ENCODE measurements at places on chromosomes 5 and 9.
A peak's percentile ranks its signal among the peaks of the same experiment; 100 is the strongest.

- DNase-seq = no peak
These were observed 77.1 kb upstream of the RETREG1 start for GRCh38 chr5:16693879-16694278.

DNA sequence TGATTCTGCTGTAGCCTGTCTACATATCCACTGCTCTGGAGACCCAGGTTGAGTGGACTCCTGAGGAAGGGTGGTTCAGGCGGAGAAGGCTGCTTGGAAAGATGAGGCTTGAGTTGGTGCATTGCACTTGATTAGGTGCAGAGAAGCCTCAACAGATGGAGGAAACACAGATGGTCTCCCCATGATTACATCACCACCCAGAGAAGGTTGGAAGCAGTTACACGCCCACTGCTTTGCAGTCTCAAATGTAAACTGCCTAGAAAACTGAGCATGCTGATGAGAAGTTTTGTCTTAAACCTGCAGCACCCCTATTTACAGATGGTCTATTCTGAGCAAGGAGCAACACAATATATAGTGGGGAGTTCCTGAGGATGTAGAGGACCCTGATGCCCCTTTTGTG, 266.6 kb downstream of the PIK3R1 start:
- no peak for DNase-seq

DNA sequence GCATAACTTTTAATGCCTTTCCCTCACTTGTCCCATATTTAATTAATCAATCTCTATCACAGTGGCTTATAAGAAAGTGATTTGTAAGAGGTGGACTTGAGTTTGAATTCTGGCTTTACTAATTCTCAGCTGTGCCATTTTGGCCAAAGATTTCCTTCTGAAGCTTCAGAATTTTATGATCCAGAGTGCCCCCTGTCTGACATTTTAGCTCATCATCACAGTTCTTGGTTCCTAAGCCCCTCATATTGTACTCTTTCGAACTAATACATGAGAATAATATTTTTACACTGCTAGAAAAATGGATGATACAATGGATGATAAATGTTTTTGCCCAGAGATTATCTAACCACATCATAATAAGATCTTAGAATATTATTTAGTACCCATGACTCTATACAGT, 1014.1 kb downstream of the PTPRD start:
- DNase-seq = no peak

DNA sequence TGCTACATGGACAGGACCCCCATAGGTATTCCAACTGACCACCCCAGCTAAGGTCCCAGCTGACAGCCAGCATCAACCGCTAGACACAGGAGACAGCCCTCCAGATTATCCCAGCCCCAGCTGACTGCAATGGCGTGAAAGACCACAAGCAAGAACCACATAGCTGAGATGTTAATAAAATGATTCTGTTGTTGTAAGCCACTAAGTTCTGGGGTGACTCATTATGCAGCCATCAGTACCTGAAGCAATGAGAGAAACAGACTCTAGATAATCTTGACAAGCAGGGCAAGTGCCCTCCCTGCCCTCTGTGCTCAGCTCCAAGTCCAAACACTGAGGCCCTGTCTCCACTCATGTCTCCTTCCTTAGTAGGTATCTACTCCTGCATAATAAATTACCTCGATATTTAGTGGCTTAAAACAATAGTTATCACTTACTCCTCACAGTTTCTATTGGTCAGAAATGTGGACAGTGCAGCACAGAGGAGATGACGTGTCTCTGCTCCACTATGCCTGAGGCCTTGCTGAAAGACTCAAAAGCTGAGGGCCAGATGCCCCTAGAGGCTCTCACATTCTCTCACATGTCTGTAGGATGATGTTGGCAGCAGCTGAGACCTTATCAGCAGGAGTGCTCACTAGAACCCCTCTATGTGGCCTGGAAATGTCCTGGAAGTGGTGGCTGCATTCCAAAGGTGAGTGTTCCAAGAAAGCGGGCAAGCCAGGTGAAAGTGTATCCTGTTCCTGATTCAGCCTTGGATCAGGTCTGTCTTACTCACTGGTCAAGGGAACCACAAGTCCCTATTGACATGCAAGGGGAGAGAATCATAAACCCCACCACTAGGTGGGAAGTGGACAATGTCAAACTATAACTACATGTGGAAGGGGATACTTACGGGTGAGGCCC, 2.5 kb downstream of the MGAT1 start:
- peak; percentile 94 for DNase-seq

- DNase-seq = no peak
These were observed 5.2 kb upstream of the CTNND2 start for GRCh38 chr5:11909471-11909870.

DNA sequence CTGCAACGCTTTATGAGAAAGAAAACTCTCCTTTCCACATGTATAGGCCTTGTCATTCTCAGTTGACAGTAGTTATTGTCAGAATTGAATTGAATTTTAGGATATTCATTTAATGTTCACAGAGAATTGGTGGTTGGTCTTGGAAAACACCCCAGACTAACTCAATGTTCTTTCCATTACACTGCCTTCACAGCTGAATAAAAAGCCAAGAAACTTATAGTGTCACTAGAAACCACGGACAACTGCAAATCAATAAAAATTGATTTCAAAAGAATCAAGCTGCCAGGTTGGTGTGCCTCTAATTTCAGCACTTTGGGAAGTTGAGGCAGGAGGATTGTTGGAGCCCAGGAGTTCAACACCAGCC, 38.9 kb upstream of the IQGAP2 start:
- no peak for DNase-seq

DNA sequence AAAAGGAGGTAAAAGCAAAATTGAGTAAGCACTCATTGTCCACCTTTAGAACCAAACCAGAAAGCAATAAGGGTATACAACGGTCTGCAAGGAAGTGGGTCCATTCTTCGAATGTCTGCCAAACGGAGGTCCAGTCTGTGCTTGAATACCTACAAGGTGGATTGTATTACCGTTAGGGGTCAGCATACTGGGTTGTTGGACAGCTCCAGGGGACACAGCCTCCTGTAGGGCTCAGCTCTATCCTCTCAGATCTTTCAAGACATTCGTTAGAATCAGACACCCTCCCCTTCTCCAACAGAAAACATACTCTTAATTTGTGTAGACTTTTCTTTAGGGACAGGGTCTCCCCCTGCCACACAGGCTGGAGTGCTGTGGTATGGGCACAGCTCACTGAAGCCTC, 5.5 kb downstream of the ASTN2 start:
- no peak for DNase-seq

DNA sequence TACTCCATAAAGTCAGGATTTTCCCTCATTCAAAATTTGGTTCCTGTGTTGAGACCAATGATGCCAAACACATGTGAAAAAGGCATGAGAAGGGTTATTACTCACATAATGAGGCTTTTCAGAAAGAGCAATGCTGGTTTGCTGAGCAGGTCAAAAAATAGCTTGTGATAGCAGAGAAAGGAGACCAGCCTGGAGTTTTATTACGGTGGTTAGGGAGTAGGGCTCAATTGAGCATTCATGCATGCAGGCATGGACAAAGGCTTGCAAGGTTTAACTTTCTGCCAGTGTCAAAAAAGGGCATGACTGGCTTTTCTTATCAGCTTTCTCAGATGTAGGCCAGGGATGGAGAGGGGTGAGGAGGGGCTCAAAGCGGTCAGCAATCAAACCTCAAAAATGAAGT, 628.3 kb downstream of the DNAH5 start:
- no peak for DNase-seq

- peak; percentile 87 for DNase-seq
These were observed 35.2 kb downstream of the MARVELD2 start for GRCh38 chr5:69450116-69450515.

DNA sequence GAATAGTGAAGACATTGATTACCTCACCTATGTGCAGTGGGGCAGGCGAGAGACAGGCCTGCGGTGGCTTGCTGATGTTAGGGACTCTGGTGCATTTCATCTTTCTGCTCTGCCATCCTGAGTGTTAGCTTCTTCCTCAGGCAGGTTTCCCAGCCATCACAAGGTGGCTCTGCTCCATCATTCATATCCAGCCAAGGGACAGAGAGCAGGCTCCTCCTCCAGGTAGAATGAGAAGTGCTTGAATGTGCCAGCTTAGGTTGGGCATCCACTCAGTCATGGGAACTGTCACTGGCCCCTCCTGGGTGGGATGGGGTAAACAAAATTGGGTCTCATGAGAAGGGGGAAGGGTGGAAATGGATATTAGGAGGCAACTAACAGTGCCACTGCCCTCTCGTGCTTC, 24.8 kb downstream of the GPR107 start:
- no peak for DNase-seq

GRCh38 chr5:2718115-2718514, 33.4 kb downstream of the IRX2 start:
- DNase-seq = no peak

- DNase-seq = peak; percentile 10
These were observed 913.8 kb downstream of the TLE1 start for GRCh38 chr9:80775530-80775929.

GRCh38 chr9:72165821-72166547, 16.7 kb downstream of the GDA start:
- no peak for DNase-seq

DNA sequence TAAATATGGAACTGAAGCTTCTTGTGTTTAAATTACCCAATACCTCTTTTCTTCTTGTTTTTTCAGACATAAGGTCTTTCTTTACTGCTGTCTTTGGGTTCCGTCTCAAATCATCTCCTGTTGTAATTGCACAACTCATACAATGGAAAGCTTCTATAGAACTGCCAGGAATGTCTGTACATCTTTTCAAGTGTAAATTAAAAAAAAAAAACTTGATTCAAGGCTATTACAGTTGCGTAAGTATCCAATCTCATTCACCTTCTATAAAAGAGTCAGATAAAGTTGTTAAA, 243.5 kb downstream of the ICE1 start:
- DNase-seq = no peak

GRCh38 chr9:27572566-27572917, 739 bp downstream of the C9orf72 start:
- peak; percentile 43 for DNase-seq

- DNase-seq = no peak
These were observed 12.8 kb downstream of the XRCC4 start for GRCh38 chr5:83090169-83090568.

- no peak for DNase-seq
These were observed 24.5 kb upstream of the IDNK start for GRCh38 chr9:83598487-83598886.

- no peak for DNase-seq
These were observed 11.5 kb downstream of the GFPT2 start for GRCh38 chr5:180341595-180341994.

- no peak for DNase-seq
These were observed 6.2 kb downstream of the ETF1 start for GRCh38 chr5:138536665-138537315.

DNA sequence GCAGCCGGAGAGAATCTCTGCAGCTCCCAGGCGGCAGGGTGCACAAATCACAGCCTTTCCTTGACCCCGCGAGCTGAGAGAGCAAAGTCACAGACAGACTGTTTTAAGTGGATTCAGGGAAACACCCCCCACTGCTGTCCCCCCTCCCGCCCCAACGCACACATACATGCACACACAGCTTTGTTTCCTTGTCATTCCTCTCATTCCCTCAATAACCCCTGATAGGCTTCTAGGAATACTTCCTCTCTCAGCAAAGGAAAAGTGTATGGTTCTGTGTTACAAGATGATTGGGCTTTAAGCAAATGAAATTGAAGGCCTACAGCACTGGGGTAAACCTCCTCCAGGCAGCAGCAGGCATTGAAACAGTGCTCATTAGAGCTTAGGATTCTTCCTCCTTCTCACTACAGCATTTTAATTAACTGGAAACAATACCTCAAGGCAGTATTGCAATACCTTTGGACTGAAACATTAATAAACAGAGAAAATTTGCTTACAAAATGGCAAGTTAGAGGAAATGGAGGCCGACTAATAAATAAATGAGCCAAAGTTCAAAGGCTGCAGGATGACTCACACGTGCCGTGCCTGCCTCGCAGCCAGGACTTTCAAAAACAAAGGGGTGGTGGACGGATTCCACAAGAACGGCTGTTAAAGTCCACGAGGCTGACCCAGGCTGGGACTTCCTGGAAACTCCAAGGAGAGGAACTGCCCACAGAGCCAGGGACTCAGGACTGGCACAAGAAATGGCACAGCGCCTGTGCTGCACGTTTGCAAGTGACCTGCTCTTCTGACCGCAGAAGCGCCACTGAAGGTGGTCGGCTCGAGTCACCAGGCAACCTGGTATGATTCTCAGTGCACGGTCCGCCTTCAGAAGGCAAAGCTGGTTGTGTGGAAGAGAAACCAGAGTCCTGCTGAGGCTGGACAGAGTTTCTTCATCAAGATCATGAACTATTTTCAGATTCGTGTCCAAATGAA, 236.2 kb downstream of the SYK start:
- peak; percentile 92 for DNase-seq

DNA sequence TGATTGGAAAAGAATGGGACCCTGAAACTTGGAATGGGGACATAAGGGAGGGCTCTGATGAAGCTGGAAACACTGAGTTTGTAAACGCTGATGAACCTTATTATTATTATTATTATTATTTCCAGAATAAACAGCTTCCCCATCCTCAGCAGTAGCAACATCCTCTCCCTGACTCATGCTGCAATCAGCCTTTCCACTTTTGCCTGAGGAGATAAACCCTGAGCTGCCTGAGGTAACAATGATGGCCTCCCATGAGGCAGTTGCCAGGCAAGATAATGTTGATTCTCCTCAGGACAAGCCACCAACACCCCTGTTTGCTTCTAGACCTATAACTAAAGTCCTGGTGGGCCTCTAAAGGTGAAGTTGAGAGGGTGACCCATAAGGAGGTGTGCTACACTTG, 139.2 kb upstream of the ATP10B start:
- DNase-seq = no peak

GRCh38 chr9:136568288-136569081, 22.6 kb upstream of the NOTCH1 start:
- DNase-seq = no peak

DNA sequence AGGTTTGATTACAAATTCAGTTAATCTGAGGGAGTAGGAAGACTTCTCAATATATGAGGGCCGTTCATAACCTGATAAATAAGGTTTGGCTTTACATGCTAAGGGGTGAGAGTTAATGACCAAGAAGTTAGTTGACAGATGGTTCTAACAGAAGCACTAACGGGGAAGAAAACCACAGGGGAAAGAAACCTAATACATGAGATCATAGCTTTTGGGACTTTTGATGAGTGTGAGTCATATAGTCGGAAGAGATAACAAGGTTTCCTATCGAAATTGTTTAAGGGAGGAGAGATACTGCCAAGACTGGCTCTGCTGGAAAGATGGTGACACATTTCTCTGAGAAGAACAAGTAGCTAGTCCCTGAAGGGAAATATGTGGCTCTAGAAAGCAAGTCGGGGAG, 140.1 kb downstream of the COX7C start:
- DNase-seq = peak; percentile 12

- peak; percentile 88 for DNase-seq
These were observed 248.1 kb upstream of the NREP start for GRCh38 chr5:112004867-112005622.
